T-helper 17 cell (primary cell): ENCODE measurements at places on chromosomes 4 and X. TPM values are rescaled to one million over a fixed set of nuclear protein-coding genes. Genes with fewer than 3 reads are reported as not detected.

The TMSB15A gene
- total RNA-seq = not detected

The AKAP14 gene
- total RNA-seq = not detected

The DACH2 gene
- total RNA-seq = not detected

The SLC6A14 gene
- total RNA-seq = not detected

The FRMPD4 gene
- total RNA-seq = not detected

The PLAC8 gene
- total RNA-seq = 182 TPM

The CLDN34 gene
- total RNA-seq = not detected

The RAB40AL gene
- total RNA-seq = 0.27 TPM

DNA sequence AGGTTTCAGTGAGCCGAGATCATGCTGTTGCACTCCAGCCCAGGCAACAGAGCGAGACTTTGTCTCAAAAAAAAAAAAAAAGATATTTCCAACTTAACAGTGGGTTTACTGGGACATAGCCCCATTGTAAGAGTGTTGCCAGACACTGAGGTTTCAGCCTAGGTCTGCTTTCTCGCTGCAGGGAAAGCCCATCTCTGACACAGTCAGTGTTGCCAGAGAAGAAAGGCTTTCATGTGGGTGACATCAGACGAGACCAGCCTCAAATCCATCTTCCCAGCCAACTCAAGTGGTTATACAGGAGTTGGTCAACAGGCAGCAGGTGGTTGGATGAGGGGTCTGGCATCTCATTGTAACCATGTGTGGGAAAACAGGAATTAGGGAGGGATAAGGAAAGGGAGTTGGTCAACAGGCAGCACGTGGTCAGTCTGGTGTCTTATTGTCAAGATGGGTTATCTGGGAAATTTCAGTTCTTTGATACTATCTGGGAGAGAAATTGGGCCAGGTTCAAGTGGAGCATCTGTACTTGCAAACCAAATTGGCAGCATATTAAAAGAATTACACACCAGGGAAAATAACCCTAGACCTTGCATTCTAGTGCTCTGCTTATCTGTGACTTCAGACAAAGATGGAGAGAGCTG lies 41.1 kb downstream of the NELFA start:
- no peak for DNase-seq
- H3K4me1 ChIP-seq = peaks cover 22% of the 10 kb centered on the region
- H3K36me3 ChIP-seq = peaks cover 17% of the 10 kb centered on the region
- H3K27ac ChIP-seq = peak overlapping the region; percentile 88
- H3K27me3 ChIP-seq = no peaks in the 10 kb centered on the region
- no peak overlapping the region for H3K4me3 ChIP-seq

- peaks cover 26% of the 10 kb centered on the region for H3K27me3 ChIP-seq
- H3K4me3 ChIP-seq = no peak overlapping the region
- H3K27ac ChIP-seq = no peak overlapping the region
- no peak for DNase-seq
- H3K4me1 ChIP-seq = no peaks in the 10 kb centered on the region
- peaks cover 3% of the 10 kb centered on the region for H3K36me3 ChIP-seq
Measured at GRCh38 chrX:130395341-130395740, 6.4 kb upstream of the RBMX2 start.

GRCh38 chr4:118957722-118958445 lies 69.2 kb downstream of the SYNPO2 start:
- H3K27ac ChIP-seq = no peak overlapping the region
- DNase-seq = no peak
- H3K27me3 ChIP-seq = peaks cover 50% of the 10 kb centered on the region
- H3K36me3 ChIP-seq = peaks cover 3% of the 10 kb centered on the region
- H3K4me3 ChIP-seq = no peak overlapping the region

DNA sequence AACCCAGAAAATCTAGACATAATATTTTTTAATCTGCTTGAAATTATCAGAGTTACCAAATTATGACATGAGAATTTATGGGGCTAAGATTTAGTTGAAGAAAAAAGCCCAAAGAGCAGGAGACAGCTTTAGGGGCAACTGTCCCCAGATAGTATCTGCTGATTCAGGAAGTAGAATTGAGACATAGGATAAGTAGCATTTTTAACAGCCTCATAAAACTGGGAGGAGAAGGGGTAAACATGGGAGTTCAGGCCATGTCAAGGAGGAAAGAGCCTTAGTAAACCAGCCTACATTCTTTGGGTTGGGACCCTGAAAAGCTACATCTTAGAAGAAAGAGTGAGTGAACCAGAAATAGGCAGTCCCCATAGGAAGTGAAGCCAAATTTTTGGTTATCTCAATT lies 9.7 kb upstream of the RAB28 start:
- DNase-seq = no peak
- H3K36me3 ChIP-seq = peaks cover 2% of the 10 kb centered on the region
- H3K27me3 ChIP-seq = peaks cover 61% of the 10 kb centered on the region
- H3K27ac ChIP-seq = no peak overlapping the region

DNA sequence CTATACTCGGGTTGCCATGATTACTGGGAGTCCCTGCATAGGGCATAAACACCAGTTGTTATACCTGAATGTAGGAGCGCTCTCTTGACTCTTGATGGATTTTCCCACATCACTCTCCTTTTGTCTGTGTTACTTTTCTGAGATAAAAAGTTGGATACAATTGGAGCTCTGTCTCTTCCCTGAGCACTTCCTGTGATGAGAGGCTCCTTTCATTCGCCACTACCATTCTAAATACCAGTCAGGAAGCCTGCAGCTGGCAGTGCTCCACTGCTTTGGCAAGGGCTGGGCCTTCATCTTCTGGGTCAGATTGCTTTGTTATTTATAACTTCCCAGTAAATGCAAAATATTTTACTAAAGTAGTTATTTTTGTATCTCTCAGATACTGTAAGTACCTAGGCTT lies 13.9 kb downstream of the TCEANC start:
- H3K27me3 ChIP-seq = no peaks in the 10 kb centered on the region
- DNase-seq = no peak
- peaks cover 5% of the 10 kb centered on the region for H3K36me3 ChIP-seq
- H3K4me3 ChIP-seq = no peak overlapping the region
- peaks cover 5% of the 10 kb centered on the region for H3K4me1 ChIP-seq
- H3K27ac ChIP-seq = no peak overlapping the region

- DNase-seq = no peak
- no peaks in the 10 kb centered on the region for H3K4me1 ChIP-seq
- no peaks in the 10 kb centered on the region for H3K36me3 ChIP-seq
Measured at GRCh38 chr4:131091896-131092295, 1995.9 kb downstream of the C4orf33 start.

GRCh38 chr4:13777341-13777740 lies 149.8 kb upstream of the BOD1L1 start:
- no peaks in the 10 kb centered on the region for H3K4me1 ChIP-seq
- no peak overlapping the region for H3K4me3 ChIP-seq
- no peak overlapping the region for H3K27ac ChIP-seq
- no peaks in the 10 kb centered on the region for H3K27me3 ChIP-seq

DNA sequence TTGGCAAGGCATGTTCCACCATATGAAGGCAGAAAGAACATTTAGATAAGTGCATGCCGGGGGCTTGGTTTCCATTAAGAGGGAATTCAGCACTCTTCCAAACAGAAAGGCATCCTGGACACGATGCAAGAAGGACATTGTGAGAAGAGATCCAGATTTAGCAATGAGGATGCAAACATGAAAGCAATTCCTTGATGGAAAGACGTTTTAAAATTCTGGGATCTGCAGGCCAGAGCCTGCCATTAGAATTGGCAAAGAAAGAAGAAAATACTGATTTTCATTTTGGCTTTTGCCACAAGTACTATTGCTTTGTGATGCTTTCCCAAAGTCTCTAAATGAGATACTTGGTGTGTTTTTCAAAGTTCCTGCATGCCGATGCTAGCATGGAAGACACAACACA lies 367.6 kb downstream of the PPP3CA start:
- no peak for DNase-seq
- H3K27me3 ChIP-seq = no peaks in the 10 kb centered on the region
- H3K4me1 ChIP-seq = no peaks in the 10 kb centered on the region
- no peak overlapping the region for H3K4me3 ChIP-seq
- no peak overlapping the region for H3K27ac ChIP-seq

GRCh38 chr4:2865196-2865780 lies 21.6 kb downstream of the ADD1 start:
- no peak for DNase-seq
- H3K36me3 ChIP-seq = peaks cover 4% of the 10 kb centered on the region
- no peak overlapping the region for H3K4me3 ChIP-seq
- peaks cover 66% of the 10 kb centered on the region for H3K4me1 ChIP-seq
- H3K27ac ChIP-seq = peak overlapping the region; percentile 82

- no peak overlapping the region for H3K27ac ChIP-seq
- H3K36me3 ChIP-seq = peaks cover 5% of the 10 kb centered on the region
Measured at GRCh38 chr4:16206848-16207247, 19.4 kb downstream of the TAPT1 start.

- H3K27me3 ChIP-seq = no peaks in the 10 kb centered on the region
- no peak overlapping the region for H3K27ac ChIP-seq
- H3K4me3 ChIP-seq = no peak overlapping the region
- no peaks in the 10 kb centered on the region for H3K4me1 ChIP-seq
- no peaks in the 10 kb centered on the region for H3K36me3 ChIP-seq
- no peak for DNase-seq
Measured at GRCh38 chr4:27360790-27361267, 500.2 kb downstream of the STIM2 start.

DNA sequence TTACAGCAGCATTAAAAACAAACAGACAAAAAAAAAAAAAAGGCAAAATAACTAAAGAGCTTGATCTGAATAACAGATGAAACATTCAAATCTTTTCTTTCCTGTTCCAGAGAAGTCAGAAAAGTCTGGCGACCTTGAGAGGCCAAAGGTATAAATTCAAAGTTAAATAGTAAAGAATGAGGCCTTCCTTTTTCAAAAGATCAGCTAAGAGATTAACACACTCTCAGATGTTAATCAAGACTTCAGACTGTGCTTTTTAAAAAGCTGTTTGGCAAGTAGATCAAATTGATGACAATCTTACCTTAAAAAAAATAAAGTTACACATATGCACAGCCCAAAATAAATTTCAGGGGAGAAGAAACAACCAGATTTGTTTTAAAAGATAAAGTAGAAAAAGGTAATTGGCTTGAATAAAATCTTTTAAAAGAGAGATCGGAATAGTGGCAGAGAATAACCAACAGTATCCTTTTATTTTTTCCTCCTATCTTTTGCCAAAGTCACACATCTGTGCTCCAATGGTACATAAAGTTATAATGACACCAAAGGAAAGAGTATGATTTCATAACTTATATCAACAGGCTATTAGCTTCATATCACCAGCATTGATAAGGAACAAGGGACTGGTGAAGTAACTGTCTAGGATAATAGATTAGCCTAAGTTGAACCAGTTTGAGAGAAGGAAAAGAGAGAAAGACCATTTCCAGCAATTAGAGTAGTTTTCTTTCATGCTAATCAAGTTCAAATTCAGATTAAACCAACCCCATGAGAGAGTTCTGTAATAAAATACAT lies 70.4 kb downstream of the METTL14 start:
- no peak overlapping the region for H3K4me3 ChIP-seq
- H3K36me3 ChIP-seq = no peaks in the 10 kb centered on the region
- DNase-seq = no peak
- H3K4me1 ChIP-seq = peaks cover 7% of the 10 kb centered on the region
- H3K27me3 ChIP-seq = no peaks in the 10 kb centered on the region

GRCh38 chr4:173301518-173302201 lies 32.5 kb downstream of the HMGB2 start:
- peaks cover 4% of the 10 kb centered on the region for H3K36me3 ChIP-seq
- H3K27ac ChIP-seq = no peak overlapping the region

DNA sequence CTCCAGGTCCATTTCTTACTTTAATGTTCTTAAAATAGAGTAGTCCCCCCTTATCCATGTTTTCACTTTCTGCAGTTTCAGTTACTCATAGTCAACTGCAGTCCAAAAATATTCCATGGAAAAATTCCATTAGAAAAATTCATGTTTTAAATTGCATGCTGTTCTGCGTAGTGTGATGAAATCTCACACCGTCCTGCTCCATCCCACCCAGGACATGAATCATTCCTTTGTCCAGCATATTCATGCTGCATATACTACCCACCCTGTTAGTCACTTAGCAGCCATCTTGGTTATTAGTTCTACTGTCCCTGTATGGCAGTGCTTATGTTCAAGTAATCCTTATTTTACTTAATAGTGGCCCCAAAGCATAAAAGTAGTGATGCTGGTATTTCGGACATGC lies 5.4 kb upstream of the PDLIM5 start:
- peaks cover 8% of the 10 kb centered on the region for H3K4me1 ChIP-seq
- no peak overlapping the region for H3K4me3 ChIP-seq
- H3K27ac ChIP-seq = no peak overlapping the region
- peaks cover 4% of the 10 kb centered on the region for H3K36me3 ChIP-seq

DNA sequence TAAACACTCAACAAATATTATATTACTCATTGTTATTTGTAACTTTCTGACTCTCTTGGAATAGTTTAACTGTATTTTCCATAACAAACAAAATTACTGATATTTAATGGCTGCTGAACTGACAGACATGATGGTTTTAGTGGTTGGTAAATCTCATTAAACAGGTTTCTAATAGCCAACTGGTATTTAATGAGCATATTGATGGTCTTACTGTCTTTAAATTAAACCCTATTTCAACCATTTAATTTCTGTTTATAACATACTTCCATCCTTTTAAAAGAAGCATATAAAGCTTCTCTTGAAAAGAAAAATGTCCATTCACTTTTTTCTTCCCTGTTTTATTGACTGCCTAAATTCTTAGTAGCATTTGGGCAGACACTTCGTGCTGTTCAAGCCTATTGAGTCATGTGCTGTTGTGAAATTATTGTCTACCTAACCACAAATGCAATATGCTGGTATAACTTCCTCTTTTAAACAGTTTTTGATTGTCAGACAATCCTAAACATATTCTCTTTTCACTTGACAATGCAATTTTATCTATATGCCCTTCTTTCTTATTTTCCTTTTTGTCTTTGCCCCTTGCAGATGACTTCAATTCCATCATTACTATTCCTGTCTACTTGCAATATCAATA lies 163.9 kb upstream of the SLC7A11 start:
- no peaks in the 10 kb centered on the region for H3K4me1 ChIP-seq
- H3K27ac ChIP-seq = no peak overlapping the region
- no peak for DNase-seq
- no peak overlapping the region for H3K4me3 ChIP-seq

DNA sequence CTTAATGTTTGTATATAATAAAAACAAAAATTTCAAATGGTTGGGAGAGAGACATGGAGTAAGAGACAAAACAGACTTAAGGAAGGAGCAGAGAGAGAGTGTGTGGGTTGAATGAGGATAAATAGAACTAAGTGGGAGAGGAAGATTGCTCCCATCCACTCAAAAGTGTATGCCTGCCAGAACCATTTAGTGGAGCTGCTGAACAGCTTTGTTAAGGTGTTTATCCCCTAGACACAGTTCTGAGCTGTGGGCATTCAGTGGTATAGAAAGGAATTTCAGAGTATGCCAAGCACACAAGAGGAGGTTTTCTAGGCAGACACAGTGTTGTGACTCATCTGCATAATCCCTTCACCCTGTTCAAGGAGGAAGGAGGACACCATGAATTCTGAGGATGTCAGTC lies 508.6 kb upstream of the EPHA5 start:
- H3K27ac ChIP-seq = no peak overlapping the region
- no peak overlapping the region for H3K4me3 ChIP-seq
- no peaks in the 10 kb centered on the region for H3K4me1 ChIP-seq
- no peaks in the 10 kb centered on the region for H3K36me3 ChIP-seq
- no peak for DNase-seq
